ENCODE measurements at places on chromosomes 5 and 9.

DNA sequence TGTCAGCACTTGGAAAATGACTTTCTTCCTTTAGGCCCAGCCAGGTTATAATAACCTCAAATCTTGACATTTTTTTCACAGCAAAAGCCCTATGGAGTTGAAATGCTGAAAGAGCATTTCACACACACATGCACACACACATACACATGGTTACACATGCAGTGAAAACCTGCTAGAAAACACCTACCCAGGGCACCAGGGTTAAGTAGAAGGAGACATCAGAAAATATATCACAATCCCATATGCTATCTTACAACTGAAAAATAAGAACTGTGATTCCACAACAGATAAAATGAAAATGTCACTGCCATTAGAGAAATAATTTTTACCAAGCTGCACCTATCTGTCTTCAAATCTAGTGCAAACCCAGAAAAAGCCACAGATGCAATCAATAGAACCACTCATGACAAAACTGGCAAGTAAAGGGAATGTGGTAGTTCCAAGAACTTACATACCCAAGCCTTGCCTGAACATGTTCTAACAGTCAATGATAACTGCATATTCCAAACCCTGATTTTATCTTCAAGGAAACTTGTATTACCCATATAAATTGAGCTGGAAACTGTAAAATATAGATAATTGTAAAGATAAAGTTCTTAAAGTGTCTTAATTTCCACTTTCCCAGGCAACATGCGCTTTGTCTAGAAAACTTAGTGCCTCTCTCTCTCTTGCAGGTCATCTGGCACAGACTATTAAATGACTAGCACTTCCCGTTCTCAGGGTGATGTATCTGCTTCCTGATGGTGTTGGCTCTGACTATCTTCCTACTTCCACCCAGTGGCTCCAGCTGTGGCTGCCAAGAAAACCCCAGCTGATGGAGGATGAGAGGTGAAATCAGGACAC, 250.2 kb upstream of the PTGER4 start:
- peak; percentile 72 for DNase-seq

GRCh38 chr9:29066141-29066640, 1492.9 kb upstream of the C9orf72 start:
- DNase-seq: no peak

DNA sequence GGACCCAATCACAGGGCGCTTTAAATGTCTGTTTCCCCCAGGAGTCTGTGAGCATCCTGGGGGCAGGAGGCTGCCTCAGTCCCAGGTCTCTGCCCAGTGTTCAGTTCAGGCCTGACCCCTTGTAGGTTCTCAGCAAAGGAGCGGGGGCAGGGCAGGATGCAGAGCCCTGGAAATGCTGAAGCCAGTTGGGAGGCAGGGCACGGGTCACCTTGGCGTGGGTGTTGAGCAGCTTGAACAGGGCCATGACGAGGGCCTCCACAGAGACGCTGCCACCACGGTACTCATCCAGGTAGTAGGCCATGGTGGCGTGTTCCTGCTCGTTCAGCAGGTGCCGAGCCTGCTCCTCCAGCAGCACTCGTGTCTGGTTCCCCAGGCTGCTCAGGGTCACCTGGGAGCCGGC, 36.3 kb upstream of the AKNA start:
- DNase-seq: no peak

DNA sequence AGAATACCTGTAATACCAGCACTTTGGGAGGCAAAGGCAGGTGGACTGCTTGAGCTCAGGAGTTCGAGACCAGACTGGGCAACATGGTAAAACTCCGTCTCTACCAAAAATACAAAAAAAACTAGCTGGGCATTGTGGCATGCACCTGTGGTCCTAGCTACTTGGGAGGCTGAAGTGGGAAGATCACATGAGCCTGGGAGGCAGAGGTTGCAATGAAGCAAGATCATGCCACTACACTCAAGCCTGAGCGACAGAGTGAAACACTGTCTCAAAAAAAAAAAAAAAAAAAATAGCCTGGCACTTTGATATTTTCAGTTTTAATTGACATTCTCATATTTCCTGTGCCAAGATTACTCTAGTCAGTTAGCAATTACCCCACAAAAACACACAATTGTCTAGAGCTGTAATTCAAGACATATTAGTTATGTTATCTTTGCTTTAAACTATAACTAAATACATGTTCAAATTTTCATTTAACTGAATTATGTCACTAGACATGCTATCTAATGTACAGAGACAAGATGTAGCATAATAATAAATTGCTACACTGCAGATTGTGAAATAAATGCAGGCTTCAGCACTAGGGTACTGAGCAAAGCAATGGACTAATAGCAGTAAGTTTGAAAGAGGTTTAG, 378.2 kb upstream of the GRAMD2B start:
- no peak for DNase-seq

DNA sequence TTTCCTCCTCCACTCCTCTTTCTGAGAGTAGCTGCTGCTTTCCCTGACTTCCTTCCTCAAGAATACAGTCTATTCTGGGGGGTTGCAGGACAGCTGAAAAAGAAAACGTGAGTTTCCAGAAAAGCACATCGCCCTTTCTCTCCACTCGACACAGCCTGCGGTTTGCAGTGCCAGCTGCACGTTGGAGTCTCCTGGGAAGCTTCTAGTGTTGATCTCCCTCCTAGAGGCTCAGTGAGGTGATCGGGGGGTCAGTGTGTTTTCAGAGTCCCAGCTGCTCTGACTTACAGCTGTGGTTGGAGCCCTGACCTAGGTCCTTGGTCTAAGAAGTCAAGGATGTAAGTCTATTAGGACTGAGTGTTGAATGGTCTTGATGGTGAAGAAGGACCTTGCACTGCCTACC, 25.0 kb upstream of the SUSD3 start:
- no peak for DNase-seq

- DNase-seq: no peak
These were observed 8.3 kb downstream of the ADRB2 start for GRCh38 chr5:148834689-148835088.

DNA sequence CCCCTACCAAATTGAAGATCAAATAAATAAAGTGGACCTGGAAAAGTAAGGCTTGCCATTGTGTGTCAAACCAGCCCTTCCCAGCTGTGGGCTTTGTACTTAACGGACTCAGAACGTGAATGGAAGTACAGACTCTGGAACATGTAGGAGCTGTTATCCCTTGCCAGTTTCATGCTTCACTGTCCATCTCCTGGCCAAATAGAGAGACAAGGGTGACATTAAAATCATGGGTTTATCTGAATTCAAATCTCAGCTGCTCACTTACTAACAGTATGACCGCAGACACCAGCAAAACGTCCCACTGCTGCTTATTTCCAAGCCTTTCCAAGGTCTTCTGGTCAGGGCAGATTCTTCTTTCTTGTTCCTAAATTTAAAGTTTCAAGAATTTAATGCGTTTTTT, 52.2 kb downstream of the EXOSC2 start:
- DNase-seq: no peak

DNA sequence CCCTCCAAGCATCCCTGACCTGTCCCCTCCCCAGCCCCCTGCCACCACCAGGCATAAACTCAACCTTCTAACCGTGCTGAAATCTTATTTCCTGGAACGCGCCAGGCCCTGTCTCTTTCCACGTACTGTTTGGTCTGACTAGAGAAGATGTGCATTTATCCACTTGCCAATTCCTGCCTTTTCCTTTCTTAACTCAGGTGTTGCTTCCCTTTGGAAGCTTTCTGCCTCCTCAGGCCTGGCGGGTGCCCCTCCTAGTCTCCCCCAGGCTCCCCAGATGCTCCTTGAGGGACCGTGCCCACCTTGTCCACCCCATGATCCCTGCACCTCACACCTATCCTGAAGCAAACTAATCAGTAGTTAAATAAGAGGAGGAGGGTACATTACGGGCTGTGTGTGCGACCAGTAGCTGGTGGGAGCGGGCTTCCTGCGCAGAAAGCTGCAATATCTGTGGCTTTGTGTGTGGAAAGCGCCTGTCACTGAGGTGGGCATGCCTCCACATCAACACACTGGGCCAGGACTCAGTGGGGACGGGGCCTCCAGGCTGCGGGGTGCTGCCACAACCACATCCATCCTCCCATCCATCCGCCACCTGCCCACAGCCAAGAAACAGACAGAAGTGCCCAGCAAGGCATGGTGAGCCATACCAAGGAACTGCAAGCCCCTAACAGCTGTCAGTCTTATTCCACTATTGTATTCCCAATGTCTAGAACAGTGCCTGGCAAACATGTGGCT, 73.5 kb downstream of the COL23A1 start:
- DNase-seq: no peak

DNA sequence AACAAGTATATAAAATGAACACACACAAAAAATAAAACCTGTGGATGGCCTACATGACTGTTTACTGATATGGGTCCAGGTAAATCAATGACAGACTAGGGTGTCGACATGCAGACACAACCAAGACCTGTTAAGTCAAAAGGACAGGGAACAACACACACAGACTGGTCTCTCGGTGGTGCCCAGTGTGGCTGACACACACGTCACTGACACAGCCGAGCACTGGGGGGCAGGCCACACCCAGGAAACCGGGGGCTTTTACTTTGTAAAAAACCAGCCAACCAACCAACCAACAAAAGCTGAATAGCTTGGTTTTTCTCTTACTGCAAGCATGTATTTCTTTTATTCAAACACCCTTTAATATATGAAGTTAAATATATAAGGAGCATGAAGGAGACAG, 5.0 kb downstream of the FAM163B start:
- no peak for DNase-seq

GRCh38 chr9:92188969-92189781, 74.0 kb upstream of the SPTLC1 start:
- DNase-seq: no peak

DNA sequence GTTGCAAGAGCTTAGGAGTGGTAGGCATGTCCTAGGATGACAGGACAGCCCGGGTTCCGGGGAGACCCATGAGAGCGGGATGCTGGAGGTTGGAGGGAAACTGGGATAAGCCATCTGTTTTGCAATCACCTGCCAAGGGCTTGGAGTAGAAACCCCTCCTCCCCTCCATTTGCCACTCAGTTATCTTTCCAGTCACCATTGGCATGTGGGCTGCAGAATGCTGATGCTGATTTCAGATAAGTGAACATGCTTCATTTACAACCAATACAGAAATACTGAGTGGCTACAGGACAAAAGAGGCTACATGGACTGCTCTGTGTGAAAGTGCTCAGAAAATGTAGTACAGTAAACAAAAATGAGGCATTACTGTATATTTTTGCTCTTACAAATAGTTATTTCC, 93.4 kb upstream of the KIF2A start:
- DNase-seq: no peak

GRCh38 chr9:135611142-135611874, 28.0 kb downstream of the GLT6D1 start:
- no peak for DNase-seq

DNA sequence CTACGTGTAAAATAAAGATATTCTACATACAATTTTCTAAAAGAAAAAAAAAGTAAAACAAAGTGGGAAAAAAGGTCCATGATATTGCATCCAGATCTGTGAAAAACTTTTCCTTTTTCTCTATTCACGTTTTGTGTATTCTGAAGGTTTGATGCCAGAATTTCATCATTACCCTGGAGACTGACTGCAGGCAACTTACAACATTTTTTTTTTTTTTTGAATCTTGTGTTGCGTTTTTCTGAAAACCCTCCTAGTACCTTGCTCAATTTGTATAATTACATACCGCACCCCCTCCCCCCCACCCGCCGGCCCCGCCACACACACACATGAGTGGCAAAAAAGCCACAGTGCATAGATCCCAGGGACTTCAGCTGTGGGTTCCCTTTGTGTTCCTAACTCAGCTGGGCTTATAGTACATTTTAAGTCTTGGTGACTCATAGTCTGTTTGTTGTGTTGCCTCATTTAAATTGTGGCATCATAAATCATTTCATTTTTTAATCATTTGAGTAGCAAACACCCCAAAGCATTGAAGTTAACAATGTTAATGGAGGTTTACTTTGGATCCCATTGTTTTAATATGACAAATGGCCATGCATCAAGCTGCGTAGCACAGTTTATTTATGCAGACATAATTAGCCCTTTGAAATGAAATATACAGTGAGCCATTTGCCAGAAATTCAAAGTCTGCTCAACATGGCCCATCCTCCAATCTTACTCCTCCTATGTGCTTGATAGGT, 36.0 kb downstream of the PRDM6 start:
- no peak for DNase-seq

- no peak for DNase-seq
These were observed 11.5 kb upstream of the F2RL1 start for GRCh38 chr5:76807296-76807695.

DNA sequence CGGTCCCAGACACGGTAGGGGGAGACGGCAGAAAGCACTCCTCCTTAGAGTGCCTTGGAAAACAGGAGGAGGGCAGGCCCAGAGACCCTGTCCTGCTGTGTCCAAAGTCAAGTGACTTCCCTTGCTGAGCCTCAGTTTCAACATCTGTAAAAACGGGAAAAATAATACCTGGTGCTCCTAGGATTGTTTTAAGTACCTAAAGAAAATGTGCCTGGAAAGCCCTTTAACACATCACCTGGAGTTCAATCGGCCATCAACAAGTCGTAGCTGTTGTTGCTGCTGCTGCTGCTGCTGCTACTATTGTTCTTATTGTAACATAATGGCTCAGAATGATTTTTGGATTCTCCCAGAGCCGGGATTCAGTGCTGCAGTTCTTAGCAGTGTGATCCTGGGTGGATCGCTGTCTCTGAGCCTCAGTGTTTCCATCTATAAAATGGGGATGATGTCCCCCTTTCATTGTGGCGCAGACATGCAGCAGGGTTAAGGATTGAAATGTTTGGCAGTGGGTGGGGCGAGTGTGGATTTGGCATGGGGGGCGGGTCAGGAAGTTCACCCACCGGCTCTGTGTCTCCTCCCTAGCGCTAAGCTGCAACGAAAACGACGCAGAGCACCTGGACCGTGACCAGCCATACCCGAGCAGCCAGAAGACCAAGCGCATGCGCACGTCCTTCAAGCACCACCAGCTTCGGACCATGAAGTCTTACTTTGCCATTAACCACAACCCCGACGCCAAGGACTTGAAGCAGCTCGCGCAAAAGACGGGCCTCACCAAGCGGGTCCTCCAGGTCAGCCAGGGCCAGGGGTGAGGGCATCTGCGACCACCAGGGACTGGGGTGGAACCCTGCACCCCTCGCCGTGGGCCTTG, 9.2 kb downstream of the LHX2 start:
- no peak for DNase-seq

DNA sequence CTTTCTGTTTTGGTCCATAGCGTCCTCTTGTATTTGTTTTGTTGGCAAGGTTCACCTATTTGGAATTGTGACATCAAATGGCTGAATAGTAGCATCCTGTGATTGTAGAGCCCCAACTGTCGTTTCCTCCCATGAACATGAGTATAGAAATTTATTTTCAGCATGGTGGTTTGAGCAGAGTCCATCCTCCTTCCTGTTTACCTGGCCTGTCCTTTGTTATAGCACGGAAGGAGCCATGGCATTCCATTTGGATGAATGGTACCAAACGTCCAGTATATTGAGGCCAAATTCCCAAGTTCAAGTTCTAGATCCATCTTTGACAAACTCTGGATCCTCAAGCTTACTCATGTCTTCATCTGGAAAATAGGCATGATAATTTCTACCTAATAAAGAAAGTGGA, 16.8 kb downstream of the RASGRF2 start:
- no peak for DNase-seq

GRCh38 chr5:95533761-95534160, 21.0 kb downstream of the SKIC3 start:
- no peak for DNase-seq
